ENCODE measurements at places on chromosomes 16 and 17.

DNA sequence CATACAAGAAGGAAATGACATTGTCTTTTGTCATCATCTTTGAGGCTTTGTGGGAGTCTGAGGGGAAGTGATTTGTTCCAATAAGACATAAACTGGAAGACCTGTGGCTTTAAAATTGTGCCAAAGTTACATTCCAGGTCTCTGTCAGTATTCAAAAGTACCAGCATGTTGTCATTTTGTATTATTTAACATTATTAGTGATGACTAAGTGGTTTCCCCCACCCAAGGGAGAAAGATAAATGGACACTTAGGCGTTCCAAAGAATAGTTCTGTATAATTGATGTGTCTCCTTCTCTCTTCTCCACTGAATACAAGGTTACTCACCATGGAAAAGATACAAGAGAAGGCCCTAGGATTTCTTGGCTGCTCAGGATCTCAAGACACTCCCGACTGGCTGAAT is 3.8 kb downstream of the CFAP97D1 start:
- DNase-seq, result peak; percentile 39

DNA sequence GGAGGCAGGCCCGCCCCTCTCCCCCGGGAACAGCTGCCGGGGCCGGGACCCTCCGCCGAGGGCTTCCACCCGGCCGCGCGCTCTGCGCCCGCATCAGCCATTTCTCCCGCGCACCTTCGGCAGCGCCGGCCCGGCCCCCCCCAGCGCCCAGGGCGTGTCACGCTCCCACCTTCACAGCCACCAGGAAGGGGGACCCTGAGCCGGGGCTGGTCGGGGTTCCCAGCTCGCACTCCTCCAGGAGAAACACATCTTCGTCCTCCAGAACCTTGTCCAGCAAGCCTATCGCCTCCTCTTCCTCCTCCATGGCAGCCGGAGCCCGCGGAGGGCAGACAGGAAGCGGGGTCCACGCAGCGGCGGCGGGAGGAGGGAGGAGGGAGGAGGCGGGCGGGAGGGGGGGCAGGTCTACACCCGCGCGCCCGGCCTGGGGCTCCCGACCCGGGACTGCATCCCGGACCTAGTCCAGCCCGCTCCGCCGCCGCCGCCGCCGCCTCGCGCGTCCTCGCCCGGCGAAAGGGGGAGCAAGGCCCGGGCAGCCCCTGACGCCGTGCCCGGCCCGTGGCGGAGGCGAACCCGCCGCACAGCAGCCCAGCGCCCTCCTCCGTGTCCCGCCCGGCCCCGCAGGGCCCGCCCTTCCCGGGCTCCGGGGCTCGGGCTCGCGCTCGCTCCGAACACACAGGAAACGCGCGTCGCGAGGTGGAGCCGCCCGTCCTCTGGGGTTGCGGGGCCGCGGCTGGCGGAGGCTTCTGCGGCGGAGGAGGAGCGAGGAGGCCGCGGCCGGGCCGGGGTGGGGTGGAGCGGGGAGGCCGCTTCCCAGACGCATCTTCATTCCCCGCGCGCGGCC is 70.8 kb downstream of the ABR start:
- peak; percentile 58 for DNase-seq

- no peak for DNase-seq
Observed at GRCh38 chr16:84045001-84045817, 2.6 kb upstream of the SLC38A8 start.

- no peak for DNase-seq
Observed at GRCh38 chr16:80389338-80389737, 151.5 kb upstream of the DYNLRB2 start.

DNA sequence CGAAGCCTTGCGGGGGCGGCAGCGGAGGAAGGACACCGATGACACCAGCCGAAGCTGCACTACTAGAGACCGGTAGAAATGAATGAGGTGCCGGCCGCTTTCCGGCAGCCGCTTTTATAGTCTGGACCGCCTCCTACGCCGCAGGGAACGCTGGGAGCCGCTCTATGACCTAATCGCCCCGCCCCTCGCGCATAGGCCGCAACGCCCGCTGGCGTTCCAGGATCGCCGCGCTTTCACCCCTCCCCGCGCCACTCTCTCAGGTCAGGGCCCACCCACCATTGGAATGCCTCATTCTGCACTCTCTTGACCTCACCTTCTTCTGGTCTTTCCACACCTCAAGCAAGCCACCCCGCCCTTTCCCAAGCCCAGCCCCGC is at the start of gene DDX5:
DDX5 (minus strand) TSS at position 89 of the 375 bp plus-strand sequence. CDS start 170 bp downstream, outside the sequence.
- peak; percentile 97 for DNase-seq

DNA sequence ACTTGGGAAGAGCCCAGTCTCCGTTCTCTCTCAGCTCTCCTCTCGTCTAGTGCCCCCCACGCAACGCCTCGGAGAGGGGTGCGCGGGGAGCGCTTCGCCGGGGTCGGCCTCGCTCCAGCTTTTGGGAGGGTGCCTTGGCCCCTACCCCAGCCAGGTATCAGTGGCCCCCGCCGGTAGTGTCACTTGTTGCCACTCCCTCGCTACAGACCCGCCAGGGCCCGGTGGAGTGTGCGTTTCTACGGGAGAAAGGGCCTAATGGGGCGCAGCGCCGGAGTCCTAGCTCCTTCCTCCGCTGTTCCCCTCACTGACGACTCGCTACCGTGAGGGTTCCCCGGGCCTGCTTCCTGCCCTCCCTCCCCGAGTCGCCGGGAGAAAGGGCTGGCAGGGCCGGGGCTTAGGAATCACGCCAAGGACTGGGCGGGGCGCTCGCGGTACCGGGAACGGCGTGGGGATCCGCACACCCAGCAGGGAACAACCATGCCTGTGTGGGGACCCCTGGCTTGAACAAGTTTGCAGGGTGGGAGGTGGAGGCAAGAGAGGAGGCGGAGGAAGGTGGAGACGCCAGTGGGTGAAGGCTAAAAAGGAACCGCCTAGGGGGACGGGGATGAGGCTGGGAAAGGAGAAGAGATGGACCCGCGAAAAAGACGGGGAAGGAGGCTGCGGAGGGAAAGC is 997 bp upstream of the CDH11 start:
- peak; percentile 64 for DNase-seq

- peak; percentile 26 for DNase-seq
Observed at GRCh38 chr17:6303664-6304063, 131.3 kb downstream of the AIPL1 start.

GRCh38 chr16:51327001-51327400 is 175.9 kb upstream of the SALL1 start:
- peak; percentile 43 for DNase-seq

DNA sequence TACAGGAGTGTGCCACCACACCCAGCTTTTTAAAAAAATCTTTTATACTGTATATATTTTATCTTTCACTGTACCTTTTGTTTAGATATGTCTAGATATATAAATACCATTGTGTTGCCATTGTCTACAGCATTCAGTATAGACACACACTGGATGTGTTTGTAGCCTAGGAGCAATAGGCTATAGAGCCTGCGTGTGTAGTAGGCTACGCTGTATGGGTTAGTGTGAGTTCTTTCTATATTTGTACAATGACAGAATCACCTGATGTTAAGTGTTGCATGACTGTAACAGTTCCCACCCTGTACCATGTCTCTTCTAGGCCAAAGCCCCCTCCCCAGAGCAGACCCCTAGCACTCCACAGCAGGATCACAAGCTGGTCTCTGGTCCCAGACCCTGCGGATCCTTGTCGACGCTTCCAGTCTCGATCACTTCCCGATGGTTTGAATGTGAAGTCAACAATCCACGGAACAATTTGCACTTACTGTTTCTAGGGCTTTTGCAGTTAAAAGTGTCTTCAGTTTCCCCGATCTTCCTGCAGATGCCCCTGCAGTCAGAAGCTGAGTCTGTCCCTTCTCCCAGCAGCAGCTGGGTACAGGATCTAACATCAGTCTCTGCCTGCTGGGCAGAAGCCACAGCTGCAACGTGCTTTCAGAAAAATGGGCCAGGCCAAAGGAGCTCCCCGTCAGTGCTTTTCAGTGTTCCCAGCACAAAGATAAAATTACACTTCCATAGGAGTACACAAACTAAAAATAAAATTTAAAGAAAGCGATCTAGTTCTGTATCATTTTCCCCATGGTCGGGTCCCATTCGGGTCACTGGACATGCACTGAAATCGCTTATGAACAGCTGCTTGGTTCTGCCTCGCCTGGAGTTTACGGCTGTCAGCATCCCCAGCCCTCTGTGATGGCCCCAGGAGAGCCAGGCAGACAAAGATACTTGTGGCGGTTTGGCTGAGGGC is 35.4 kb downstream of the ADAM11 start:
- peak; percentile 16 for DNase-seq

- no peak for DNase-seq
Observed at GRCh38 chr17:9814337-9814945, 7.4 kb downstream of the GSG1L2 start.

- DNase-seq, result peak; percentile 87
Observed at GRCh38 chr16:13957197-13958078, 37.5 kb downstream of the ERCC4 start.

- no peak for DNase-seq
Observed at GRCh38 chr17:34012709-34013375, 242.2 kb upstream of the CCL2 start.

- DNase-seq, result no peak
Observed at GRCh38 chr17:42832213-42832933, 824 bp upstream of the PSME3 start.

DNA sequence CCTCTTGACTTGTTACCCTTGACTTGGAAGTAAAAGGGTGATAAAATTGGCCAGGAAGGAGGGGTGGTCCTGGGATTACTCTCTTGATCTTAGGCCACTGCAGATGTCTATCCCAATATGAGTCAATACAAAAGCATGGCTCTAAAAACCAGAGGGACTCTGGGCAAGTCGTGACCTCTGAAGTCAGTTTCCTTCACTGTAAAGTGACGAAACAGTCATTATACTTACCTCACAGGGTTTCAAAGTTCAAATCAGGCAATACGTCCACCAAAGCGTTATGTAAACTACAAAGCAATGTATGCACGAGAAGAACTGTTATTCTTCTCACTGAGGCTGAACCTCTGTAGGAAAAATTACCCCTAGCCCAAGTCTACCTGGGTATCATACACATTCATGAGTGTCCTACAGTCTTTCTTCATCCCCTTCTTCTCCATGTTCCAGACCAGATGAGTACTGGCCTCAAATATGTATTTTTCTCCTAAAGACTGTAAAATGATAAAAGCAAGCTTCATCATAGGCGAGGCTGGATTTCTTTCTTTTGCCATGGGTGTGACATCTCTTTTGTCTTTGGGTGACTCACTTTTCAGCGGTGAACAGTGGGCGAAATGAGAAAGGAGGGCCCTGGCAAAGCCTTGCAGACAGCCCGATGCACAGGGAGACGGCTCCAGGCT is 34.5 kb upstream of the CLEC18B start:
- peak; percentile 85 for DNase-seq

DNA sequence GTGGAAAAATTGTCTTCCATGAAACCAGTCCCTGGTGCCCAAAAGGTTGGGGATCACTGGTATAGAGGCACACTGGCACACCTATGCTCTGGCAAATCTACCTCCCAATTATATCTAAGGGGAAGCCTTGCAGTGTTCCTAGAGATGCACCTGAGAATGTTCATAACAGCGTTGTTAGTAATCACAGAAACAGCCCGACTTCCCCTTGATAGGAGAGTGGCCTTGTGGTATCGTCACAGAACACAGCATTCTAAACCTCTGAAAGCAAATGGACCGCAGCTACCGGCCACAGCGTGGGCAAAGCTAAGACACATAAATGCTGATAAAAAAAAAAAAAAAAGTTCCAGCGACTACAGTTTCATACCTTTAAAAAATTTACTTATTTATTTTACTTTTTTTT is 39.1 kb upstream of the ADGRG1 start:
- DNase-seq, result no peak

GRCh38 chr16:8108991-8109509 is 481.3 kb downstream of the TMEM114 start:
- no peak for DNase-seq

DNA sequence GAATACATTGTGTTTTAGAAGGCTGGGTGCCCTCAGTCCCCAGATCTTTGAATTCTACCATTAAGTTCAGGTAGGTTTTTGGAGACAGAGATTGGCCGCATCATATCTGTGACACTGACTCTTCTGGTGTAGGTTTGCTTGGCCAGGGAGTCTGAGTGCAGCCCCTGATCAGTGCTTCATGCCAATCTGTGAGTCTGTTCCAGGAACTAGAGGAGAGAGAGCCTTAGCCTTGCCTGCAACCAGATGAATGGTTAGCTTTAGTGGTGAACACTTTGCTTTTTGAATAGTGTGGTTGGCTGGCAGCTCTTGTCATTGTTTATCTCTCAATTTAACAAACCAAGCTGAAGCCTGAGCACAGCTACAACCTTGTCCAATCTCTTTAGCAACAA is 87.8 kb downstream of the PLXDC1 start:
- no peak for DNase-seq

DNA sequence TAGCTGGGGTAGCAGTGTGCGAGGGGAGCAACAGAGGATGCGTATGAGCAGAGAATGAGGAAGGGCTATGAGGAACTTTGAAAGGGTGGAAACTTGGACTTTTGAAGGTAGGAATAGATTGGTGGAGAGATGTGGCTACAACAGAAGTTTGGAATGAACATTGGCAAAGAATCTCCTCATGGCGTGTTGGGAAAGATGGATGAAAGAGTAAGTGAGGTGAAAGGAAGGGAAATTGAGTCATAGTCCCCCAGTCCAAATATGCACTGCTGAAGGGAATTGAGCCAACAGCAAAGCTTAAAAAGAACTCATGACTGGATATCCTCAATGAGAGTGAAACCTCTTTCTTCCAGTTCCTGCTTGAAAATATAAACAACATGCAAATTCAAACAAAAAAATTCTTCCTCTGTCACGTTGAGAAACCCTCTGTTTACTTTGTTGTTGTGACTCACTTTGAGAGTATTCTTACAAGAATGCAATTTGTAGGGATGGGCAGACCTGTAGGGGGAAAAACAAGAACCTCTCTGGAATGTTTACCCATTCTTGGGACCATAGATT is 313.2 kb upstream of the KCNJ16 start:
- DNase-seq, result peak; percentile 88

DNA sequence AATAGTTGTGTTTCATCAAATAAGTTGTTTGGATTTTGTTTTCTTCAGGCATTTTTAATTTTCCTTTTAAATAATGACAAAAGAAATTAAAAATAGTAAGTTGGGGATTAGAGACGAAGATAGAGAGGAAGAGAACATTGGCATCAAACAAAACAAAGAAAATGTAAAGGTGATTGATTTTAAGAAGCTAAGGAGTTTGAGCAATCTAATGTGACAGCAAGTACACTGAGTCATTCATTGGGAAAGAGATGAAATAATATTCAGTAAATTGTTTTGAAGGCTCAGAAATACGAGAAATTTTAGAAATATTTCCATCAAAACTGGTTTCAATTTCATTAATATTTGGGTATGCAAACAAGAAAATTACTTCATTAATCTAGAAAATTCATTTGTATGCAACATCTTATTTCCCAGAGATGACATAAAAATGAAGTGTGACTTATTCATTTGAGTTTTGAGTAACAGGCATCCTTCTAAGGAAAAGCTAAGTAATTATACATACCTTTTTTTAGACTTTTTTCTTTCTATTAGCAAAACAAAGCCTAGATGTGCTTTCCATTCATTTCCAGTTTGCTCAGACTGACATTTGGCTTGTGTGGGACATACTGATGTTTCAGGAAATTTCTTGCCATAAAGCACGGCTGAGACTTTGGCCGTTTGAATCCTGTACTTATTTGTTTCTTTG is 66.7 kb downstream of the COX10 start:
- DNase-seq, result no peak

All from fibroblast of pulmonary artery (primary cell).